ENCODE measurements at places on chromosomes 6 and 20. TPM values are rescaled to one million over a fixed set of nuclear protein-coding genes. Genes with fewer than 3 reads are reported as not detected.

PARD6B gene
- 6.0 TPM for total RNA-seq

HTR1E gene
- total RNA-seq, result not detected

WFDC10B gene
- total RNA-seq, result not detected

TNNC2 gene
- not detected for total RNA-seq

TXLNB gene
- total RNA-seq, result 0.37 TPM

KDM1B gene
- 9.6 TPM for total RNA-seq

- no peak for DNase-seq
Measured at GRCh38 chr6:1285956-1286355, 25.9 kb upstream of the FOXQ1 start.

DNA sequence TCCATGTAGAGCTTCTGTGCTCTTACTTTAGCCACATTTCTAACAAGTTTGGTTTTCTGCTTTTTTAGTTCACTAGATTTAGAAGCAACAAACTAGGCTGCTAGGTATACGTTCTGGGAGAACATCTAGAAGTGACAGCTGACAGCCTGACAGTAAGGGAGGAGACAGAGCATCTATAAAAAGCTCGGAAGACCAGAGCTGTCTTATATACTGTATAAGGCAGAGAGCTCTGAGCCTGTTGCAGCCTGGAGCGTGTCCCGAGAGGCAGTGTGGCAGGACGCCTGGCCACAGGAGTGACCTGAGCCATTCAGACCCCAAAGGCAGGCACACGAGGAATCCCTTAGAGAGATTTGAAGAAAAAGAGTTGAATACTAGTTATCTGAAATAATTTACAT is 24.6 kb downstream of the PPP1R14C start:
- no peak for DNase-seq

DNA sequence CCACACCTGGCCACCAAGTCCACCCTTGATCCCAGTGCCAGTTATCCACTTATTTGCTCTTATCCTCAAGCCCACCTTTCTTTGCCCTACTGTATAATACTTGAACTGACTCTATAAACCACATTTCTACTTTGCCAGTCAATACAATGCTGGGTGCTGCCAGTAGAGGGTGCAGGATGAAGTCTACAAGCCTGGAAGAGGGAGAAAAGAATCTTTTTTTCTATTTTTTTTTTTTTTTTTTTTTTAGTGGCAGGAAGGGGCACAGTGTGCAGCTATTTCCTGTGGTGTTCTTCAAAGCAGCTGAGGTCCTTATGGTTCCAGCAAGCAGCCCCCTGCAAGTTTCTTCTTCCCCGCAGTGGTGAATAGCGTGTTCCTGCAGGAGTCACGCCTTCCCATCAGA is 22.2 kb upstream of the GABRR1 start:
- DNase-seq, result peak; percentile 82

- peak; percentile 84 for DNase-seq
Measured at GRCh38 chr20:31674895-31675827, 37.4 kb downstream of the COX4I2 start.

DNA sequence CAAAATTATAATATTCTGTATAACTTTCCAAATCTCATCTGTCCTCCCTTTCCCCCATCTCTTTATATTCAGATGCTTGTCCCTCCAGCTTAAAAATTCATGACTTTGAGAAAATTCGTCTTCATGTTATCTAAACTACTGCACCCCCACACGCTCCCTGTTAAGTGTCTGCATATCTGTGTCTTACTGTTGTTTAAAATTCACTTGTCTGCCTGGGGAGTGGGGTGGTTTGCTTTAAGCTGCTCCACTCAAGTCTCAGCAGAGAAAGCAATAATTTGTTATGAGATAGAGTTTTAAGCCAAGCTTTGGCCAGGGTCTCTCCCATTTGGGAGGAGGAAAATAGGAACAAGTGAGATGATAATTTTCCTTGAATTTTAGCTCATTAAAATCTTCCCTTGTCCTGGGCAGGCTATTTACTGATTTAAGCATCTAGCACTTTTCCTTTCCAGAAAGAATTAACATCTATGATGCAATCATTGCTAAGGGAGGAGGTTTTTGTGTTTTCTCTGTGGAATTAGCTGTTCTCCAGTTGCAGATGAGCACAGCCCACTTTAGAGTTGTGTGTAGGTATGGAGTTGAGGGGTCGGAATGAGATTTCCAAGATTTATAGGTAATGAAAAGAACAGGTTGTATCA is 36.8 kb downstream of the MTHFD1L start:
- DNase-seq, result no peak

DNA sequence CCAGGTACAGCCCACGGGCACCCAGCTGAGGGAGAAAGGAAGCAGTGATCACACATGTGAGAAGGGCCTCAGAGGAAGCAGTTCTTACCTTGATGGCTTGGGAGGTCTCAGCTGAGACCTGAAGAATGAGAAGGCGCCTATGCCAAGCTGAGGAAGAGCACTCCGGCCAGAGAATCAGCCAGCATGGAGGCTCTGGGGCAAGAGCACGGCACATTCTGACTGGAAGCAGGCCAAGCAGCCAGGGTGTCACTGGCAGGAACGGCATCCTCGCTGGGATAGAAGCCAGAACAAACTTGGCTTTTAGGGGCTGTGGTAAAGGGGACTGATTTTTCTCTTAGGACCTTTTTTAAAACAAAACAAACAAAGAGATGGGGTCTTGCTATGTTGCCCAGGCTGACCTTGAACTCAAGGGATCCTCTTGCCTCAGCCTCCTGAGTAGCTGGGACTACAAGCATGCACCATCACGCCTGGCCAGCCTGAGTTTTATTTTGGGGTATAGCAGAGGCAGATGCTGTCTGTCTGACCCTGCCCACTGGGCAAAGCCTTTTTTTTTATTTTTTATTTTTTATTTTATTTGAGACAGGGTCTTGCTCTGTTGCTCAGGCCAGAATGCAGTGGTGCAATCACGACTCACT is 17.6 kb downstream of the GHRH start:
- DNase-seq, result no peak

DNA sequence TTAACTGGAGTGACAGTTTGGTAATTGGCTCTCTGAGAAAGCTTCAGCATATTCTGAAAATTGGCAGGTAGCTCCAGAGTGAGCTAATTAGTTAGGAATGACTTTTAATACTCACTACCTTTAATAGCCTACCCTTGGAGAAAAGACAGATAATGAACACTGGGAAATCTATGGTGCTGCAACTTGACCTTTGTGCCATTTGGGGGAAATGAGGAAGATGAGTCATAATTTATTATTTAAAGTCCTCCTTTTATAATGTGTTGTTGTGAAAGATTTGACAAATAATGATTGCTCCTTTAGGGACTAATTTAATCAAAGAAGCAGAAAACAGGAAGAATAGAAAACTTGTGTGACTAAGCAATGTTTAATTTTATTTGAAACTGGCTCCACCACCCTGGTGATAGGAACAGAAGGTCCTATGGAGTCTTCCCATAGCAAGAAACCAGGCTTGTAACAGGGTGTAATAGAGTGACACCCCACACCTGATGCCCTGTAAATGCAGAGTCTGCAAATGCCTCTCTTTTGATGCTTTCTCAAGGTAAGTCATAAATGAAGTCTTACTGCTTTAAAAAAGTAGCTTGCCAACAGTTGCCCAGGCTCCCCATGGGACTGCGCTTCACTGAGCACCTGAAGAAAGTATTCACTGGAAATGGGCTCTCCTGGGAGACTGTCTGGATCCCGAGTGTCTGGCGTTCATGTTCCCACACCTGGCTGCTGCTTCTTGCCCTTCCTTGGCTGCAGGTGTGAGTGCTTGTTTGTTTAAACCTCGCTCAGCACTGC is 134.4 kb downstream of the LRRC1 start:
- DNase-seq, result no peak

DNA sequence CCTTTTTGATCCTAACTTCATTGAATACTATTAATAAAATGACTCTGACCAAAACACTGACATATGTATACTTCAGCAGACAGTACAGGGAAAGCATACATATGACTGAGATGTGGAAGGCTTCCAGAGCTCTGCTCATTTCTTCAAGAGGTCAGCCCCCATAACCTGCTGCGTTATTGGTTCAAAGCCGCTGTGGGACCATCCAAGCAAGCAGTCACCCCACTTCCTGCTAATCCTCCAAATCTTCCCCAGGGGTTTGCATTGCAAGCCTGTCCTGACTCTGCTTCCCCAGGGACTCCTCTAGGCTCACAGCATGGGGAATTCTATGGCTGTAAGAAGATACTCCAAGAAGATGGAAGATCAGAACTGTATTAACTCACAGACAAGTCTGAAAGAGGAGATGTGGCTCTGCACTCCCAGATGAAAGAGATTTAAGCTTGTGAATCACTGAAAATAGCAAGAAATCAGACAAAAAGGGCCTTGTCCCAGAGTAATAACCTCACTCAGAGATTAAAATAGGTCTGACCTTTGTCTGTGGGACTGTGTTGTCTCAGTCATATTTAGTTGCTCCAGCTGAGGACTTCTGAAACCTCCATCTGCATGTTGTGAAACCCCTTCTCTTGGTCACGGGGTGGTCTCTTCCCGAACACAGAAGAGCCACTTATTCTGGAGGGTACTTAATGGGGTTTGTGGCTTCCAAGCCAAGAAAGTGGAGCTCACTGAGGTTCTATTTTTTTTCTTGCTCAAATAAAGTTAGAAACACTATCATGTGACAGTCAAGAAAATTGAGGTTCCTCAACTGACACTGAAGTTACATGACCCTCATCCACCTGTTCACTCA is 101.5 kb upstream of the MARCKS start:
- DNase-seq, result no peak

Data from activated CD8-positive, alpha-beta T cell treated with anti-CD3 and anti-CD28 coated beads, Interleukin-2, amount 10 ng/mL, durations not matched to agents 7 days and 5 days (primary cell).